Putamen (tissue), 1 donor: ENCODE measurements at places on chromosomes 2 and 18.
A peak's percentile ranks its signal among the peaks of the same experiment; 100 is the strongest.

DNA sequence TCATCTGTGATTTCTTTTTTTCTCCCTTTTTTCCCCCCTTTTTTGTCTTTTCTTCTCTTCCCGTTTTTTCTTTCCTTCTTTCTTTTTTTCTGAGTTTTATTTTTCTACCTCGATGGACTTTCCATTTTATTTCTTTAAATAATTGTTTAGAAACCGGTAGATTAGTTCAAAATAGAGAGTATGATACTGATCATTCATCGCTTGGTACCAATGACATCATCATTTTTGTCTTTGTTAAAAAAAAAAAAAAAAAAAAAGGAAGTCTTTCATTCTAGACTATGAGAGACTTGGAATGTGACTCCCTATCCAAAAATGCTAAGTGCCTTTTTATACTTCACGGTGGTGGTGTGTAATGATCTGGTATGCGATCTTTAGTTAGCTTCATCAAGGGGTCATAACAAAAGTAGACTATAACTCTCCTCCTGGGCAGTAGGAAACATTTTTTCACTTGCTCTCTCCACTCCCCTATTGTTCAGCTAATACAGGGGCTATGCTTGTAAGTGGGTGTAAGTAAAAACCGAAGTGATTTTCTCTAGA lies 1517.5 kb upstream of the ZEB2 start:
- DNase-seq: no peak

GRCh38 chr2:197556456-197556855 lies 40.6 kb downstream of the MOB4 start:
- no peak for DNase-seq

GRCh38 chr2:53949457-53949856 lies 21.3 kb downstream of the PSME4 start:
- no peak for DNase-seq

GRCh38 chr2:220143336-220143735 lies 515.9 kb downstream of the SLC4A3 start:
- DNase-seq: no peak

- no peak for DNase-seq
These were observed 60.4 kb upstream of the GAREM1 start for GRCh38 chr18:32530947-32531651.

DNA sequence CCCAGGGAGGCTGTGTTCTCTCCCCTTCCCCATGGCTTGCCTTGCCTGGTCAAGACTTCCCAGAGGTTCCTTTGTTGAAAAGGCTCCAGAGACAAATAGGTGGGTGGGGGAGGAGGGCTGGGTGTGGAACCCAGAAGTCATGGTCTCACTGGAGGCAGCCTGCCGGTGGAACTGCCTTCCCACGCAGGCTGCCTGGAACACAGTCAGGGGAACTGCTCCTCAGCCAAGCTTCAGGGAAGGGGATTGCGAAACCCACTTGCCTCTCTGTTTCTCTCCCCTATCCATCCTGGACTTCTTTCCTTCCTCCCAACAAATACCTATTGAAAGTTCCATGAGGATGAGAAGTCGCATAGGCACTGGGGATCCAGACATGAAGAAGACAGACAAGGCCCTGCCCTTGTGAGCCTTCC lies 31.6 kb downstream of the MARCO start:
- no peak for DNase-seq

- no peak for DNase-seq
These were observed 39.6 kb downstream of the EN1 start for GRCh38 chr2:118807668-118808428.

GRCh38 chr2:236731767-236732580 lies 162.3 kb downstream of the ACKR3 start:
- DNase-seq: peak; percentile 47

DNA sequence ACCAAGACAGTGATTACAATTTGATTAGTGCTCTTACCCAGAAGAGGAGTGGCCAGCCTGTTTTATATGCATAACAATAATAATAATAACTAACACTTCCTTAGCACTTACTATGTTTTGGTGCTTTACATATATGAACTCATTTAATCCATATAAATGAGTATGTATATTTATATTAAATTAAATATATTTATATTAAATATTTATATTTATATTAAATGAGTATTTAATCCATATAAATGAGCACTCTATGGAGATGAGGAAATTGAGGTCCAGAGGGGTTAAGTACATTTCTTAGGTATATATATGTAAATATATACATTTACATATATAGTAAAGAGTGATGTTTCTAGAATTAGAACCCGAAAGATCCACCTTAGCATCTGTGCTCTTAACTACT lies 673.9 kb upstream of the ACVR2A start:
- DNase-seq: no peak

- DNase-seq: no peak
These were observed 14.5 kb upstream of the DARS1 start for GRCh38 chr2:135999899-136000298.

DNA sequence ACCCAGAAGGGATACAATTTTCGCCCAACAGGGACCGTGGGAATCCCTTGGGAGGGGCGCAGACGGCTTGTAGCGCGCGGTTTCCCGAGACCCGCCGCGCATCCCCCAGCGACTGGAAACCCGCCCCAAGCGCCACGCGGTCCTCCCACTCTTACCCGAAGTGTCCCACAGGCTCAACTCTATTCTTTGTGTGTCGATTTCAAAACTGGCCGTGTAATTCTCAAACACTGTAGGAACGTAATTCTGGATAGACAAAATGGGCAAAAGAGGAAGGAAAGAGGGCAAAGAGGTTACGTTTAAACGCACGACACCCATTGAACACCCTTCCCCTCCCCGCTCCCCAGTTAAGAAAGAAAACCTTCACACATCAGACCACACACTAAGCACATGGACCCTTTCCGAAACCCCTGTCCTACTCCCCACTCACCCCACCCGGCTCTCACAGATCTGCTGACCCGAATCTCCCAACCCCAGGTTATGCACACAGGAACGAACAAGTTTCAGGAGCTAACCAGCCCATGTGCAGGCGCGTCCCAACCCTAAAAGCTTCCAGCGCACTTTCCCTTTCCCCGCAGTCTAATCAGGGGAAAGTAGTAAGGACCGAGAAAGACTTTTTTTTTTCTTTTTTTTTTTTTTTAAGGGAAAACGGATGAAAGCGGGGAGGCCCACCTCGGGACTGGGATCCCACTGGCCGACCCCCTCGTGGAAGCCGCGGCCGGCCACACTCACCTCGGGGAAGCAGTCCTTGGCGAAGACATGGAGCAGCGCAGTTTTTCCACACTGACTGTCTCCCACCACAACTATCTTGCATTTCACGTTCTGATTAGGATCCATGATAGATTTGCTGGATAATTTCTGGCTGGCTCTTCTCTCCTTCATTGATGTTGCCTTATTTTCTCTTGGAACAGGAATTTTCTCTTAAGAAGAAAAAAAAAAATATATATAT lies 655 bp downstream of the RND3 start:
- DNase-seq: no peak

DNA sequence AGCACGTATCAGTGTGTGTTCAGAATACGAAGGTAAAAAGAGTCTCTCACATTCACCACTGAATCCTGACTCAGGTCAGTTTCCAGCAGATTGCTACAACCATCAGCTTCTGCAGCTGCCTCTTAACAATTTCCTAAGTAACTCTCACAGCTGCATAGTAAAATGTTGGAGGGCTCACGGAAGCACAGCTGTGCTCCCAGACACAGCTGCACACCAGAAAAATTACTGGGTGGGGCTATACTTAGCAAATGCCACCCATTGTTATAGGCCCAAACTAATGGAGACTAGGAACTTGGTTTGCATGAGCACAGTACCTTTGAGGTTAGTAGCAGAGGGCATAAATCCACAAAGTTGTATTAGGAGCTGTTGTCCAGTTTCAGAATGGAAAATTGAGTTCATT lies 153.9 kb upstream of the ERBB4 start:
- no peak for DNase-seq

- no peak for DNase-seq
These were observed 18.8 kb upstream of the MMADHC start for GRCh38 chr2:149606251-149606811.

GRCh38 chr2:109349503-109350465 lies 220.8 kb downstream of the SH3RF3 start:
- no peak for DNase-seq

DNA sequence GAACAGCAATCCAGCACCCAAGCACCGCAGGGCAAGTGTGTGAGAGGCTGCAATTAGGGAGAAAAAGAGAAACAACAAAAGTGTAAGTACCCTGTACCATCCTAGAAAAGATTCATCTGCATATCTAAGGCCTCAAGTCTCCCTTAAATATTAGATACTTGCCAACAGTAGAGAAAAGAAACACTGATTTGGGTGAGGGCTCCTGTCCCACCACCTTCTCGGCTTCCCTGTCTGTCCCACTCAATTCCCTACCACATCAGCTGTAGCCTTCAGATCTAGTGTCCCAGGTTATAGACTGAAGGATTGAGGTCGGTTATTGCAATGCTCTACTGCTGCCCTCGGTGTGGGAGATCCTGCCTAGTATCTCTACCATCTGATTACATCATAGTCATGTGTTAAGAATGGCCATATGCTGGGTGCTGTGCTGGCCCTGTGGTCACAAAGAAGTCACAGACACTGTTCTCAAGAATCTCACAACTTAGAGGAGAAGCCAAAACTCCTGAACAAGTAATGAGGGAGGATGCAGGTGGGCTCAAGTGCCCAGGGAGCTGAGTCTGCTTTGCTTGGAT lies 2.5 kb downstream of the RAX start:
- no peak for DNase-seq

DNA sequence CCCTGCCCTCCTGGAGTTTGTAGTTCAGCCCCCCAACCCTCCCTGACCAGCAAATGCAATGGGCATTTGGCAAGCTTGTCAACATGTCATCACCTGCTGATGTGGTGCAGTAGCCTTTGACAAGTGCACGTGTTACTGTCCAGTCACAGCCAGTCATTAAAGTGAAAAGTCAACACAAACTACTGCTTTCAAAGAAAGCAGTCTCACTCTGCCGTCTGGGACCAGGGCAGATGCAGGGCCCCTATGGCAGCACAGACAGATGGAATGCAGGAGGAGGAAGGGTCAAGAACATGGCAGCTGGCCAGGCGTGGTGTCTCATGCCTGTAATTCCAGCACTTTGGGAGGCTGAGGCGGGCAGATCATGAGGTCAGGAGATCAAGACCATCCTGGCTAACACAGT lies 222.4 kb upstream of the OSR1 start:
- DNase-seq: no peak

GRCh38 chr2:121254748-121255147 lies 30.3 kb downstream of the TFCP2L1 start:
- no peak for DNase-seq

DNA sequence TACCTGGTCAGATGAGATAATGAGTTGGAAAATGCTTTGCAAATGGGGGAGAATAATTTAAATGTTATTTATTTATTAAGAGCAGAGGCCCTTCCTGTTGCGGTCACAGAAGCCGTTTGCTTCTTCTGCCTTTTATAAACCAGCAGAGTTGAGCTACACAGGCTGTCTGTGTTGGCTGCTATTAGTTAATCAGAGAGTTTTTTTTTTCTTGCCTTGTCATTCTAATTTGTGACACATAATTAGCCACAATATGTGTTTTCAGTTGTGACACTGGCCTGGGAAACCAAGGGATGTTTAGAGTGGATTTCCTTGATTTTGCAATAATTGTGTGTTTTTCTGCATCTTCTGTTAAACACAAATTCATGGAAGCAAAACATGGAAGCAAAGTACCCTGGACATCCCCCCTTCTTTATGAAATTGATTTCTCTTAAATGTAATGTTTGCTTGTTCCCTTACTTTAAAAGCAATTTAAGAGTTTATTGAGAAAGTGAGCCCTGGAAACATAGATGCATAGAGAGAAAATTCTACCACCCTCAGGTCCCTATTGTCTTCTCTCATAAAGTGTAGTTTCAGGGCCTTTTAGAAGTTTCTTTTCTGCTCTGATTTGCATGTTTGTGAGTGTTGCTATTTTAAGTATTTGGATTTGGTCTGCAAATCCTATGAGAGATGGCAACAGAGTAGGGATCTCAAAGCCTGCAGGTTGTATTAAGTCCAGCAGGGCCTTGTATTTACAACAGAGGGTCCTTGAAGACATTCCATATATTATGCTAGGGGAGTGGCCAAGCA lies 22.8 kb upstream of the IL37 start:
- DNase-seq: no peak

- no peak for DNase-seq
These were observed 125.3 kb upstream of the NRP2 start for GRCh38 chr2:205556841-205557539.

DNA sequence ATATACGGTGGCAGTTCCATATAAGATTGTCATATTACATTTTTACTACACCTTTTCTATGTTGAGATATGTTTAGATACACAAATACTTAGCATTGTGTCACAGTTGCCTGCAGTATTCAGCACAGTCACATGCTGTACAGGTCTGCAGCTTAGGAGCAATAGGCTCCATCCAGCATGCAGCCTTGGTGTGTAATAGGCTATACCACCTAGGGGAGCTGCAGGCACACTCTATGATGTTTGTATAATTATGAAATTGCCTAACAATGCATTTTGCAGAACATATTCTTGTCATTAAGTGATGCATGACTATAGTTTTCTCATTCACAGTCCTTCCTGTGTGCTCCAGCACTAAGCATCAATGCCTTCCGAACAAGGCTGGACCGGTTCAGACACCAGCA lies 133.4 kb downstream of the NDUFA10 start:
- DNase-seq: no peak

- no peak for DNase-seq
These were observed 571.7 kb upstream of the FANCL start for GRCh38 chr2:58812771-58813344.

- DNase-seq: no peak
These were observed 17.8 kb upstream of the KCNK3 start for GRCh38 chr2:26674771-26675170.

GRCh38 chr18:31931163-31931885 lies 11.6 kb downstream of the TRAPPC8 start:
- DNase-seq: no peak

DNA sequence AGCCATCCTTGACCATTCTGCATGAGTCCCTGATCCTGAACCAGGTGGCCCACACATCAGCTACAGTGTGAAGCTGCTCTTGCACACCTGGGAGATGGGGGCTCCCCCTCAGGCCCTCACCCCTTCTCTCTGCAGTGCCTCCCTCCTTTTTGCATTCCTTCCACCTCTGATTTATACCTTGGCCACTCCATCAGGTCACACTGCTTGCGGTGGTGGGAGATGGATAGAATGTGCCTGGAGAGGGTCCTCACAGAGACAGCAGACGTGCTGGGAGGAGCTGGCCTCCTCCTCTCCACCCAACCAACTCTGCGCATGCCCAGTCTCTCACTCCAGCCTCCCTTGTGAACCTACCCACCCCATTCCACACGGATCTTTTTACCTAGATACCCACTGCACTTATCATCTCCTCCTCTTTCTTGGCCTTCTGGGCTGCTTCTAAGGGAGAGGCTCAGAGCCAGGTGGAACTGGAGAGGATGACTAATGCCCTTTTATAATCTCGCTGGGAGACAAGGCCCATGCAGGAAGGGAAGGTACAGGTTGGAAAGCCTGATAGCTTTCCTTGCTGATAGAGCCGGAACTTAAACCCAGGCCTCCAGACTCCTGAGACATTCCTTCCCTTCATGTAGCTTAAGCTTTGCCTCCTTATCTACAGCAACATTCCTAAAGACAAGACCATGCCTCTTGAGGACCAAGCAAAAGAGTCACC lies 205.1 kb downstream of the ZBTB7C start:
- no peak for DNase-seq

GRCh38 chr2:32357318-32358110 lies 691 bp downstream of the BIRC6 start:
- peak; percentile 14 for DNase-seq

GRCh38 chr2:162623888-162624287 lies 214.7 kb downstream of the KCNH7 start:
- no peak for DNase-seq

- no peak for DNase-seq
These were observed 1404.3 kb downstream of the SUCLG1 start for GRCh38 chr2:83054751-83055150.
